ENCODE measurements at places on chromosomes 13 and 19.

GRCh38 chr13:67515895-67516294 is 285.8 kb upstream of the PCDH9 start:
- DNase-seq = no peak

GRCh38 chr13:113997845-113998751 is 24.2 kb upstream of the C13orf46 start:
- DNase-seq = no peak

DNA sequence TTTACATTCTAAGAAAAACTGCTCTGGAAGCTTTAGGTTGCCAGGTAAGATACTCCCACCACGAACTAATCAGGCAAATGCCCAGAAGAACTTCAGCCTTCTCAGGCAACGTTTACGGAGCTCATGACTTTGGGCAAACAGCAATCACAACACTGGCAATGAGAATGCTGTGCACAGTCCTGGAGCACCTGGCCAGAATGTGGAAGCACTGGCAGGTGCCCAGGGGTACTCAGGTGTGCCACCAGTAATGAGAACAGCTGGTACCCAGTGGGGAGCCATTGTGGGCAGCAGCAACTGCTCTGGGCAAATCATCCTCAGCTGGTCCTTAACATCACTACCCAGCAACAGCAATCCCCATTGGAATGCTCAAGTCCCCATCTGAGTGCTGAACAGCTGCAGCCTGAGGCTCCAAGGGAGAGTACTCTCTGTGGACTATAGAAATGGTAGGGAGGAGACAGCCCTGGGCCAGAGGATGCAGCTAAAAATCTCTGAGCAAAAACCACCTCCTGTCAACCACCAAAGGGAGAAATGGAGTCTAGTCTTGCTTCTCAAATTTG is 210.0 kb downstream of the FOXO1 start:
- DNase-seq = no peak

GRCh38 chr13:75052616-75053015 is 429.4 kb downstream of the TBC1D4 start:
- DNase-seq = no peak

DNA sequence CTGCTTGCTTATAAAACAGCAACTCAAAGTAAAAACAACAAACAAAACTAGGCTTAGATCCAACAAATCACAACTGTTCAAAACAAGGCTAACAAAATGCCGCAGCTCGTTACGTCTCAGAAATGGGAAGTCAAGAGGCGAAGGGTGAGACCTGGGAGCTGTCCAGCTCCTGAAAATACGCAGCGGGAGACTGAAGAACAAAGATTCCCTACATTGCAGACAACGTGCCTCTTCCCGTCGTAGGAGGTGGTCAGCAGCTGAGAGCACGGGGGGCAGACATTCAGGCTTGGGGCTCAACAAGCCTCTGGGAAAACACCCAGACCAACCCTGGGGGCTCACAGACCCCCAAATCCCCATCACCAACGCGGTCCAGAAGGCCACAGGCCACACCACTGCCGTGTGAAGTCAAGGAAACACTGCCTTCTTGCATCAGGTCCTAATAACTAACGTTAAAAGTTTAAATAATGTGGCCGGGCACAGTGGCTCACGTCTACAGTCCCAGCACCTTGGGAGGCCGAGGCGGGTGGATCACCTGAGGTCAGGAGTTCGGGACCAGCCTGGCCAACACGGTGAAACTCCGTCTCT is 13.5 kb downstream of the PLPP2 start:
- no peak for DNase-seq

DNA sequence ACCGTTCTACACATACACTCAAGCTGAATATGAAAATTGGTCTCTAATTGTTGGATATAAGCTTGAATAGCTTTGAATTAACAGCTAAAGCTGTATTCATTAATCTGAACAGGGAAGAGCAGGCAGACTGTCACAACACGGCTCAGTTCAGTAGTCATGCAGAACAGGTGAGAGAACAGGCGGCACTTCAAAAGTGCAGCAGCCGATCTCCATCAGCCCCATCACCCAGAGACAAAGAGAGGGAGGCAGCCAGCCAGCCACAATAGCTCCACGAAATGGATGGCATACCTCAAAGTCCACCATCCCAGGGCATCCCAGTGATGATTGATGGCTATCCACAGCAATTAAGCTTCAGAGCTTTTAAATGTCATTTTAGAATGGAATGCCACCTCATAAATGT is 419.2 kb downstream of the OLFM4 start:
- DNase-seq = no peak

- no peak for DNase-seq
These were observed 86.2 kb downstream of the STARD13 start for GRCh38 chr13:33199289-33199850.

- no peak for DNase-seq
These were observed 42.2 kb downstream of the COL4A2 start for GRCh38 chr13:110349239-110349638.

Data from activated CD4-positive, CD25-positive, alpha-beta regulatory T cell (primary cell).